ENCODE measurements at places on chromosomes 6 and 20.

DNA sequence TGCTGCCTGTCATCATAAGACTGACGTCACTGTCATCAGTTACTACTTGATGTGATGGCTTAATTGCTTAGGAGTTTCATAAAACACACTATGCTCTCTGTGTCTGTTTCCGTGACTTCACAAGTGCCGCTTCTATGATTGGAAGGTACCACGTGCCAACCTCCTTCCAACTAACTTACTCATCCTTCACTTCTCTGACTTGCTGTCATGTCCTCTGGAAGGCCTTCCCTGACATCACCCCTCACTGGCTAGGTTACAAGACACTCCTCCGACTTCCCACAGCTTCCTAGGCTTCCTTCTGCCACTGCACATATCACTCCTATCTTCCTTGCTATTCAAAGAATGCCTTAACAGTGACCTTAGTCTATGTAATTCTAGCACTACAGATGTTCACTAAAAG is 20.4 kb downstream of the SERINC3 start:
- no peak for DNase-seq

DNA sequence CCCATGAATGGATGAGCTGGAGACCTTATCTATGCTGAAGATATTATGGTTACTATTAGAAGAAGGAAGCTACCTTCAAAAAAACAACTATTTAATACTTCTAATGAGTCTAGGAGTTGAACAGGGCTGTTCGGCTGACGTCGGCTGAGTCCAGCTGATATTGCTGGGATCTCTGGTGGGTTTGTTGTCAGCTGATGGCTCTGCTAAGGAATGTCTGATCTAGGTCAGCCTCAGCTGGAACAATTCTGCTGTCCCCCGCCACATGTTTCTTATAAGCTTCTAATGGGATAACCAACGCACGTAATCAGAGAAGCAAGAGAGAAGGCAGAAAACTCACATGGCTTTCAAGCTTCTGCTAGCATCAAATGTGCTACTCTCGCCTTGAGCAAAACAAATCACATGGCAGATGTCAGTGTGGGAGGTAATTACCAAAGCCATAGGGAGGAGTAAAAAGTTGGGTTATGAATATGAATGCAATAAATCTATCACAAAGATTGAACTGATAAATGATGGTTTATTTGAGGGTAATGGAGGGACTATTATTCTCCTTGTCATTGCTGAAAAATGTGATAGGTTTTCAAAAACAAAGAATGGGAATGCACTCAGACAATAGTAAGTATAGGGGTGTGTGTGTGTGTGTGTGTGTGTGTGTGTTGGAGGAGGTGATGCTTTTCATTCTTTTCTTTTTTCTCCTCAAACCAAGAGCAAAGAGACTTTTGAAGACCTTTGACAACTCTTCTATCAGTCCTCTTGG is 71.5 kb downstream of the BTBD3 start:
- DNase-seq, result no peak

DNA sequence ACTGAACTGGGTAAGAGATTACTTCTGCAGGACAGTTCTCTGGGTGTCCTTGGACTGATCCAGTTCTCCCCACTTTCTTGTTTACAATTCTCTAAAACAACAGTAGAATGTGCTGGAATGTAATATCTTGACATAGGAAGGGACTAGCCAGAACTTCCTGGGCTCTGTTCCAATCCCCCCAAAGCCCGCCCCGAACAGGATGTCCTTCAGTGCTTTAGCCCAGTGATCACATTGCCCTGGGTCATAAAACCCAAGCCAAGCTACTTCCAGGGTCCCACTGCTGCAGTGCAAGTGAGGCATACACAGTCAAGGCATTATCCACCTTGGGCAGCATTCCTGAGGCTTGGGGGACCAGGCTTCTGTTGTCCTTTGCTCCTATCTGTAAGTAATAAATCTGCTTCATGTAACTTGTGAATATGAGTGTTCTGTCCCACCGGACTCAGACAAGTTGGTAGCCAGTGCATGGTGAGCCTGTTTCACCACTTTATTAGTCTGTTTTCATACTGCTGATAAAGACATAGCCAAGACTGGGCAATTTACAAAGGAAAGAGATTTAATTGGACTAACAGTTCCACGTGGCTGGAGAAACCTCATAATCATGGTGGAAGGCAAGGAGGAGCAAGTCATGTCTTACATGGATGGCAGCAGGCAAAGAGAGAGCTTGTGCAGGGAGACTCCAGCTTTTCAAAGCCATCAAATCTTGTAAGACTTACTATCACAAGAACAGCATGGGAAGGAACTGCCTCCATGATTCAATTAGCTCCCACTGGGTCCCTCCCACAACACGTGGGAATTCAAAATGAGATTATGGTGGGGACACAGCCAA is 23.5 kb downstream of the FITM2 start:
- DNase-seq, result no peak

- no peak for DNase-seq
Observed at GRCh38 chr6:225121-225721, 67.1 kb upstream of the DUSP22 start.

- no peak for DNase-seq
Observed at GRCh38 chr6:157768863-157769551, 54.0 kb upstream of the SNX9 start.

Data from right hindlimb (tissue), 1 donor.